Endodermal cell (in vitro differentiated cells): ENCODE measurements at places on chromosomes 7 and 10.

GRCh38 chr10:100799881-100800280 is 54.5 kb downstream of the PAX2 start:
- DNase-seq: no peak

DNA sequence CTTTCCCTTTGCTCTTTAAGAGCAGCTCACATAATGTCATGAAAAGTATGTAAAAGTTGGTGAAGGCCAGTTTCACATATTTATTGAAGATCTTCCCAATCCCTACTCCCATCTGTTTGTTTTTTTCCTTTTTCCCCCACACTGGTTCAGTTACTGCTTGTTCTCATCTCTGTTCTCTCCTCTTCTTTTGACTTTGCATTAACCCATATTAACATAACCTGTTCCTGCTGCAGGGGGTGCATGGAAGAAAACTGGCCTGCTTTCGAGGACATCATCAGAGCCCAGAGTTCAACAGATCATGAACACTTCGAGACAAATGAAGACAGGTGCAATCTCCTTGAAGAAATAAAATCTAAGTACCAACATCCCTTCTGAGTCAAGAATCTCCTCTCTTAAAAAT is 93.3 kb upstream of the FAM3C start:
- DNase-seq: no peak

GRCh38 chr10:84696610-84697009 is 368.2 kb downstream of the CCSER2 start:
- no peak for DNase-seq

GRCh38 chr7:22649686-22650085 is 77.3 kb upstream of the IL6 start:
- no peak for DNase-seq

GRCh38 chr10:63866747-63867140 is 345.5 kb downstream of the REEP3 start:
- DNase-seq: no peak

DNA sequence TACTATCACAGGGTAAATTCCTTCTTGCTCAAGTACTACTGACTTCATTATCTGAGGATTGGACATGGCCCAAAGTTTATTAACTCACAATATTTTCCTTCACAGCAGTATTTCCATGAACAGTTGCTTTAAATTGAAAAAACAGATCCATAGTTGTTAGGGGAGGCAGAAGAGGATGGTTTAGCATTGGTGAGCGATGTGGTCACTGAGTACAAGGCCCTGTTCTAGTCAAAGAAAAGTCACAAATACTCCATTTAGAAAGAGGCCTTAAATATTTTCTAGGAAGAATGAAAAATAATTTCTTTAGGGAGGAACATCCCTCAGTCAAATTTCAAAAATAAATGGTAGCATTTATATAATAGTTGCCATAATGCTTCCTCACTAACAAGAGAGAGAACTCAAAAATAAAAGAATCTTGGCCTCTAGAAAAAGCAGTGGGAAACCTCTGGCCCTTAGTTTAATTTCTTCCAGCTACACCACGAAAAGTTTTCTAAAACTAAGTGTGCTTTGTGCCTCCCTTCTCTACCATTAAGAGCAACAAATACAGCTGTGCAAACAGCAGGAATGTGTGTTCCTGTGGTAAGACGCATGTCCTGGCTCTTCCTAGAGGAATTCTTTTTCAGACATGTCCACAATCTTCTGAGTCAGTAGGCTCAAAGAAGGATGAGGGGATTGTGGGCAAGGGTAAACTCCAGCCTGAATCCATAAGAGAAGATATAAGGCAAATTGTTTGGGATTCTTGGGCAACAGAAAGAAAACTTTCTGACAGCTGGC is 105.7 kb downstream of the HOXA1 start:
- DNase-seq: no peak

DNA sequence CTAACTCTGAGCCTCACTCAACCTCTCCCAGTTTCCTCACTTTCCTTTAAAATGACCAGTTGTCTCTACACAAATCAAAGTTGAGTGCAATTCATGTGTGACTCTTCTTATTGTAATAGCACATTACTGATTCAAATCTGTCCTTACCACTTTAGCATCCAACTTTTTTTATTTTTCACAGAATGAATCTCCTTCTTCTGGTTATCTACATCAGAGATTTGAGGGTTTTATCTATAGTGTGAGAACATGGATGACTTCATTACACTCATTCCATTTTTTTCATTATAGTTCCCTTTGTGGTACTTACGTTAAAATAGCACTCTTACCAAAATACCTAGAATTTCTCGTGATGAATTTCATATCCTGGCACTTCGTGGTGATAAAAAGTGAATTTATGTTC is 43.3 kb downstream of the RTKN2 start:
- DNase-seq: no peak

DNA sequence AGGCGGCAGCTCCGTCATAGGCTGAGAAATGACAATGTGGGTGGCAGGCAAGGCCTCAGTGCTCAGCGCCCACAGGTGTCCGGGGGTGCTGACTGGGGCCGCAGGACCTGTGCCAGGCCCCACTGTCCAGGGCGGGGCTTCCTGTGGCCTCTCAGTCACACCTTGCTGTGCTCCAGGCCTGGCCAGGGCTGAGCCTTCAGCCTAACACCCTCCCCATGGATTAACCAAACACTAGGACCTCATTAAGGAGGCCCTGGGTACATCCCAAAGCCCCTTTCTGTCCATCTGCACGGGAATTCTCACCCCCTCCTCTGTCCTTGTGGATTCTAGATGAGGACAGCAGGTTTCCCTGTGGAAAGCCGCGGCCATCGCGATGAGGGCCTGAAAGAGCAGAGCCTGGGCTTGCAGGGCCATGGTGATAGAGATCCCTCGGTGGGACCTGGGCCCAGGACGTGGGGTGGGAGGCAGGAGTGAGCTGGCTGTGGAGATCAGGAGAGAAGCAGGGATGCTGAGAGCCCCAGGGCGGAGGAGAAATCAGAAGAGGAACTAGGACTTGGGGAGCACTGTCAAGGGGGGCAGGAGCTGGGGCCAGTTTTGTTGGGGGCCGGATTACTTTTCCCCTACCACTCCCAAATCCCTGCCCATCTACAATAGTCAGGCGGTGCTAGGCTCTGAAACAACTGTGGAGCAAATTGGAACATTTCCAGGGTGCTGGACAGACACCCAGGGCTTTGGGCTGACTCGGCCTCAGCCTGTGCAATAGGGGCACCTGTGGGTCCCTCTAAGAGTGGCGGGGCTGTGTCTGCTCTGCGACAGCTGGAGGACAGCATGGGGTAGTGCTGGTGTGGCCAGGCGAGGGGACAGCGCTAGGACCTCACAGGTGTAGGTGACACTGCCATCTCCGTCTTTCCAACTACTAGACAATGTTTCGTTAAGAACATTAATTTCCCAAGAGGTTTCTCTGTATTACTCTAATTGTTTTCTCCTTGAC is 23.3 kb upstream of the MNX1 start:
- peak; percentile 36 for DNase-seq
